ENCODE measurements at places on chromosomes 7 and 10. TPM values are rescaled to one million over a fixed set of nuclear protein-coding genes. Genes with fewer than 3 reads are reported as not detected.
A peak's percentile ranks its signal among the peaks of the same experiment; 100 is the strongest.

GRCh38 chr7:42143711-42144600 is 93.1 kb downstream of the GLI3 start:
- no peak for DNase-seq
- no peak overlapping the region for H3K4me3 ChIP-seq
- H3K27me3 ChIP-seq: peaks cover 2% of the 10 kb centered on the region
- peaks cover 14% of the 10 kb centered on the region for H3K4me1 ChIP-seq
- no peaks in the 10 kb centered on the region for H3K36me3 ChIP-seq

DNA sequence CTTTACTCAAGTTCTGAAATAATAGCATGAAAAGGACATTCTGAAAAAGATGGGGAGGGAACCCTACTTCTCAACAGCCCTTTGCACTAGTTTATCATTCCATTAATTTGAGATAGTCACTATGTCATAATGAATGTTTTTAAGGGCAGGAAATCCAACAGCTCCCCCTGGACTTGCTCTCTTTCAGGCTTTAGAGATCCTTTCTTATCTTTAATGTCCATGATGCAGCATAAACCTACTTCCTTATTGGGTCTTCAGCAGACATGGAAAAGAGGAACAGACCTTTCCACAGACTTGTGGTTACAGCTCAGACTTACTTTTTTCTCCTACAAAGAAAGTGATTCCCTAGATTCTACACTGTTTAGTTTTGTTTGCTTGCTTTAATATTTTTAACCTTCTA is 87.3 kb downstream of the IDE start:
- H3K27ac ChIP-seq: no peak overlapping the region
- no peaks in the 10 kb centered on the region for H3K36me3 ChIP-seq
- no peak overlapping the region for H3K4me3 ChIP-seq

- H3K27ac ChIP-seq: no peak overlapping the region
- peaks cover 19% of the 10 kb centered on the region for H3K27me3 ChIP-seq
Measured at GRCh38 chr7:19121977-19122588, 4.6 kb upstream of the TWIST1 start.

DNA sequence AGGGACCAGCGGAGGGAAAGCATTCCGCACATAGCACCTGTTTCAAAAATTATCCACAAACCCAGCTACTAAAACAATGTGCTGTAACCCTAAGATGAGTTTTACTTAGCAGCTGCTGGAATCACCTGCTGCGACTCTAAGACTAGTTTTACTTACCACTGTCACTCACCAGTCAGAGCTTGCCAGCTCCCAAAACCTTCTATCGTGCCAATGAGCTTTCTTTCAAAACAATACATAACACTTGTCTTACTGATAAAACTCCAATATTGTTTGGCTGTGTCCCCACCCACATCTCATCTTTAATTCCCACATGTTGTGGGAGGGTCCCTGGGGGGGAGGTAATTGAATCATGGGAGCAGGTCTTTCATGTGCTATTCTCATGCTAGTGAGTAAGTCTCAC is 18.4 kb downstream of the ST8SIA6 start:
- peaks cover 5% of the 10 kb centered on the region for H3K4me1 ChIP-seq
- DNase-seq: no peak
- H3K27ac ChIP-seq: no peak overlapping the region
- no peaks in the 10 kb centered on the region for H3K36me3 ChIP-seq

GRCh38 chr7:106177738-106178592 is 65.9 kb upstream of the SYPL1 start:
- no peak for DNase-seq
- H3K4me1 ChIP-seq: no peaks in the 10 kb centered on the region
- H3K36me3 ChIP-seq: no peaks in the 10 kb centered on the region
- no peaks in the 10 kb centered on the region for H3K27me3 ChIP-seq

The THNSL1 gene
- total RNA-seq: 2.9 TPM

DNA sequence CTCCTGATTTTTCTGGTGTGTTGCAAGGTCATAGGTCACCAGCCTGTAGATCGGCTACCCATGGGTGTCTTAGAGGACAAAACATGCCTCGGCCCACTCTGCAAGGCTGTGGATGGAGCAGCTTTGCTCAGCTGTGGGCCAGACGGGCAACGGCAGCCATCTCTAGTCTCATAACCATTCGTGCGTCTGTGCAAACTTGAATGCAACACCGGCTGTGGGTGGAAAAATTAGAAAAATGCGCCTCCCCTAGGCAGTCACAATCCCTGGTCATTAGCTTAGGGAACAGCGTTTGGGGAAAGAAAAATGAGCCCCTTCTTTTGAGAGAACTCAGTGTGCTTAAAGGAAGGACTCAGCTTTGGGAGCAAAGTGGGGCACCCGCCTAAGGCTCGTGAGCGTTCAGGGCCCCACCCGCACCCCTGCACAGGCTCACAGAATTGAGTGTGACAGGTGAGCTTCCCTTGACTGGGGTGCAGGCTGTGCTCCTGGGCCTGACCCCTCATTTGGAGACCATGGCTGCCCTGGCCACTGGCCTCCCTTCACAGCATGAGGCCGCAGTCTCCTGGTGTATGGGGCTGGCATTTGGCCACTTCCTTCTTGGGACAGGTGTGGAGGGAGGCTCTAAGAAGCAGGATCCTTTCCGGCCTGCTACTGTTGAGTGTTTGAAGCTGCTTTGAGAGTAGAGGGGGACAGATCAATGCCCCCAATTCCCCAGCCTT is 148.0 kb downstream of the C10orf105 start:
- H3K4me1 ChIP-seq: peaks cover 15% of the 10 kb centered on the region
- no peak for DNase-seq
- peaks cover 4% of the 10 kb centered on the region for H3K27me3 ChIP-seq
- H3K27ac ChIP-seq: no peak overlapping the region
- H3K36me3 ChIP-seq: no peaks in the 10 kb centered on the region

- H3K27me3 ChIP-seq: peaks cover 3% of the 10 kb centered on the region
- no peaks in the 10 kb centered on the region for H3K36me3 ChIP-seq
- DNase-seq: no peak
Measured at GRCh38 chr10:29248158-29248557, 40.7 kb upstream of the LYZL1 start.

- no peak overlapping the region for H3K4me3 ChIP-seq
- no peaks in the 10 kb centered on the region for H3K4me1 ChIP-seq
- H3K36me3 ChIP-seq: peaks cover 15% of the 10 kb centered on the region
- no peak overlapping the region for H3K27ac ChIP-seq
- peaks cover 3% of the 10 kb centered on the region for H3K27me3 ChIP-seq
Measured at GRCh38 chr10:132906836-132907235, 35.5 kb downstream of the CFAP46 start.

DNA sequence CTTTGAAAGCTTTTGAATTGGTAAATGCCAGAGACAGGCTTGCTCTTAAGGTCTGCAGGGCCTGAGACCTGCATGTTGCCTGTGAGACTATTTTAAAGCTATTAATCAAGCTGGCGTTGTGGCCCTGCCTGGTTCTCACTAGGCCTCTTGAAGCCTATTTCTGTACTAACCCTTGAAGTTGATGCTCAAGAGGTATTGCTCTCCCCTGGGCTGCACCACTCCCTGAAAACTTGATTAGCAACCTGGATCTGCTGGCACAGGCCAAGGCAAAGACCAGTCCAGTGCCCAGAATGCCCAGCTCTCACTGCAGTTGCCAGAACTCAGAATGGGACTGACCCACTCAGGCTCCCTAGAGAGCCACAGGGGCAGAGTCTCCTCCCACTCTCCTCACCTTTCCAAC is 220.0 kb upstream of the MEOX2 start:
- H3K27ac ChIP-seq: no peak overlapping the region
- H3K4me3 ChIP-seq: no peak overlapping the region
- H3K36me3 ChIP-seq: no peaks in the 10 kb centered on the region
- H3K4me1 ChIP-seq: peaks cover 3% of the 10 kb centered on the region

The ADAM12 gene
- total RNA-seq: 18.4 TPM

The PON3 gene
- not detected for total RNA-seq

The FAM20C gene
- 199 TPM for total RNA-seq

DNA sequence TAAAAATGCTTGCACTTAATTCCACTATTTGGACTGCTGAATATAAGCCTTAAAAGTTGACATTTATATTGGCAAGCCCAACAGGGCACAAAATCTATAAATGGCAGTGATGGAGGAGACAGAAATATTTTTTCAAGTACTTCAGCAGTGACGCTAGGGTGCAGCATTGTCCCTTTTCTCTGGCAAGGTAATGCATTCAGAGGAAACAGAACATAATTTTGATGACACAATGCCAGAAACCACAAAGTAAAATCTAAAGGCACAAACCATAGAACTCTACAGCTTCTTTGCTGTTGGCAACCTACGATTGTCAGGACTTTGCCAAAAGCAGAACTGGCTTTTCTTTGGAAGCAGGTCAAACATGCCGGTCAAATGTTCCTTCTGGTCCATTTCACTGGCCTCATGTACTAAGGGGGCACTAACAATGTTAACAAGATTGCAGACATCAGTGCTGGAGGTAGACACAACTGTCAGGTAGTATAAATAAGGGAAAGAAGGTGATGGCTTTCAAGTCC is 30.9 kb upstream of the FAM133B start:
- no peaks in the 10 kb centered on the region for H3K27me3 ChIP-seq
- H3K4me3 ChIP-seq: no peak overlapping the region
- H3K27ac ChIP-seq: peak overlapping the region; percentile 41
- peak; percentile 65 for DNase-seq
- no peaks in the 10 kb centered on the region for H3K36me3 ChIP-seq

DNA sequence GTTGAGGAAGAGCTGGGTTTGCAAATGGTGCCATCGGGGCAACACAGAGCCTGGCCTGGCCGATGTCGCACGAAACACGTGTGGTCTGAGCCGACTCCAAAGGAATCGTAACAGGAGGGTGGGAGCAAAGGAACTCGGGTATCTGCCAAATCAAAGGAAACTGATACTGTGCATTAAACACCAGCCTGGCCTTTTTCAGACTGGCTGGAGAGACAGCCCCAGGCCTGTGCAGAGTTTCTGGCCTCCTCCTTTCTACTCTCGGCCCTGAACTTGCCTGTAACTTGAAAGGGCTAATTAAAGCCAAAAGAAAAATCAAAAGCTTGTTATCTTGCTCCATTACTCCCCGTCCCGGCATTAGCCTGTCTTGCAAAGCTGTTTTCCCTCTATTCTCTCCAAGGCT is 71.4 kb downstream of the PLXNA4 start:
- no peak overlapping the region for H3K4me3 ChIP-seq
- peaks cover 4% of the 10 kb centered on the region for H3K36me3 ChIP-seq
- H3K4me1 ChIP-seq: peaks cover 5% of the 10 kb centered on the region
- H3K27ac ChIP-seq: no peak overlapping the region
- H3K27me3 ChIP-seq: peaks cover 6% of the 10 kb centered on the region
- no peak for DNase-seq

- no peaks in the 10 kb centered on the region for H3K4me1 ChIP-seq
- no peak overlapping the region for H3K27ac ChIP-seq
- no peak for DNase-seq
- no peaks in the 10 kb centered on the region for H3K36me3 ChIP-seq
- H3K27me3 ChIP-seq: no peaks in the 10 kb centered on the region
- no peak overlapping the region for H3K4me3 ChIP-seq
Measured at GRCh38 chr10:77541247-77541646, 96.4 kb downstream of the KCNMA1 start.

DNA sequence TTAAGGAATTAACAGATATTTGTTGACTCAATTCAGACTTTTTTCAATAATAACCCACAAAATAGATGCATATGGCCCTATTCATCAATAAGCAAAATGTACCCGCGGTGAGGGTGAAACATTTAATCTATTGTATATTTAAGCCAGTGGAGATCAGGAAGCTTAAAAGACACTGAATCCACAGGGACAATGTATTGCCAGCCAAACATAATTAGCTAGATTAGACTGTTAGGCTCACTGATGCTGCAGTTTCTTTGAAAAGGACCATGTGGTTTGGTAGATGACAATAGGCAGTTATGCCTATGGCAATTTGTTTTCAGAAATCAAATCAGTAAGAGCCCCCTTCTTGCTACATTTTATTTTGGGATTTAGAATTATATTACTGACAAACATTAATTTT is 87.3 kb upstream of the PLXDC2 start:
- peaks cover 9% of the 10 kb centered on the region for H3K4me1 ChIP-seq
- DNase-seq: no peak
- H3K36me3 ChIP-seq: no peaks in the 10 kb centered on the region
- peak overlapping the region; percentile 92 for H3K27ac ChIP-seq
- H3K4me3 ChIP-seq: peak overlapping the region; percentile 47

The CNTNAP2 gene
- total RNA-seq: 25.8 TPM

The SSBP1 gene
- 123 TPM for total RNA-seq

The SLC13A4 gene
- total RNA-seq: not detected

- no peak overlapping the region for H3K27ac ChIP-seq
- H3K36me3 ChIP-seq: no peaks in the 10 kb centered on the region
- H3K4me1 ChIP-seq: no peaks in the 10 kb centered on the region
- H3K27me3 ChIP-seq: peaks cover 4% of the 10 kb centered on the region
- H3K4me3 ChIP-seq: no peak overlapping the region
- peak; percentile 18 for DNase-seq
Measured at GRCh38 chr7:74063223-74063641, 20.4 kb upstream of the LIMK1 start.

The LRRC18 gene
- total RNA-seq: not detected

The SFTPA1 gene
- total RNA-seq: not detected

The TSPAN33 gene
- 6.6 TPM for total RNA-seq

DNA sequence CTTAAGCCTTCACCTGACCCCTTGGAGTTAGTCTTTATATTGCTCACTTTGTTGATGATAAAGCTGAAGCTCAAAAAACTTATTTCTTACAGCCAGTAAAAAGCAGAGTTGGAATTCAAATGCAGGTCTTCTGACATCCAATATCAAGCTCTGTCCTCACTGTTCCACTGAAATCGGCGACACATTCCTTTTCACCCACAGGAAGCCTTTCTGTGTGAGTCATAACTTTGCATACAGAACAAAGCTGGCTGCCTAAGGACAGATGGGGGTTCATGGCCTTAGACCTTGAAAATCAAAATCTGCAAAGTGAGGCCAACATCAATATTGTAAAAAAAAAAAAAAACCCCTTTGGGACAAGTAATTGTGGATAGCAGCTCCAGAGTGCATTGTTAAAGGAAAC is 21.8 kb upstream of the AKR1B1 start:
- no peak overlapping the region for H3K27ac ChIP-seq
- no peaks in the 10 kb centered on the region for H3K36me3 ChIP-seq
- H3K4me1 ChIP-seq: no peaks in the 10 kb centered on the region
- DNase-seq: no peak

GRCh38 chr7:141462958-141463357 is 88.3 kb upstream of the AGK start:
- no peak overlapping the region for H3K27ac ChIP-seq
- H3K4me3 ChIP-seq: no peak overlapping the region
- H3K36me3 ChIP-seq: peaks cover 9% of the 10 kb centered on the region
- H3K4me1 ChIP-seq: peaks cover 5% of the 10 kb centered on the region
- peaks cover 5% of the 10 kb centered on the region for H3K27me3 ChIP-seq

DNA sequence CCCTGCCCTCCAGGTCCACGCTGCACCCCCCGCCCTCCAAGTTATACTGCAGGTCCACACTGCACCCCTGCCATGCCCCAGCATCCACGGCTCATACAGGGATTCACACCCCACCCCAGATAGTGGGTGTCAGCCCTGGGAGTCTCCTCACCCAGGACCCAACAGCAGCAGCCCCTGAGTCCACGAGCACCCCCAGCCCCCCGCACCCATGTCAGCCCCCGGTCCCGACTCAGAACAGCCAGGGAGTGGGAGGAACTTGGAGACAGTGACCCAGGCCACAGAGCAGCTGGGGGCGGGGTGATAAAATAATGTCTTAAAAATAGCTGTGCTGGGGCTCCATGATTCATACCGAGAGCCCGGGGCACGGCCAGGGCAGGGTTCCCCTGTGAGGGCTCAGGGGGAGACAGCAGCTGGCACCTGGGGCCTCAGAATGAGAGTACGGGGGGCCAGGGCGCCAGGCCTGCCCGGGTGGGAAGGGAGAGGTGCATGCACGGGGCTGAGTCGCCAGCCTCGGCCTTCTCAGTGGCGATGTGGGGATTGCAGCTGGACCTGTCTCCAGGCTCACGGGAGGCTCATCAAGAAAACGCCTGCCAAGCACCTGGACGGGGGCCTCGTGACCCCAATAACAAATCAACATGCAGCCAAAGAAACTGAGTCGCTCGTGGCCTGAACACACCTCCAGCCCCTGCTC is 29.8 kb downstream of the ADAP1 start:
- no peaks in the 10 kb centered on the region for H3K36me3 ChIP-seq
- peak; percentile 9 for DNase-seq
- H3K27ac ChIP-seq: no peak overlapping the region
- peaks cover 7% of the 10 kb centered on the region for H3K27me3 ChIP-seq
